Activated CD4-positive, alpha-beta T cell treated with anti-CD3 and anti-CD28 coated beads for 36 hours (primary cell): ENCODE measurements at places on chromosomes 3 and 15.

- no peak for DNase-seq
Observed at GRCh38 chr15:50256188-50257041, 9.1 kb downstream of the HDC start.

- DNase-seq = no peak
Observed at GRCh38 chr15:69320977-69321554, 22.4 kb downstream of the PAQR5 start.

- no peak for DNase-seq
Observed at GRCh38 chr15:66298803-66299251, 5.5 kb downstream of the DIS3L start.

DNA sequence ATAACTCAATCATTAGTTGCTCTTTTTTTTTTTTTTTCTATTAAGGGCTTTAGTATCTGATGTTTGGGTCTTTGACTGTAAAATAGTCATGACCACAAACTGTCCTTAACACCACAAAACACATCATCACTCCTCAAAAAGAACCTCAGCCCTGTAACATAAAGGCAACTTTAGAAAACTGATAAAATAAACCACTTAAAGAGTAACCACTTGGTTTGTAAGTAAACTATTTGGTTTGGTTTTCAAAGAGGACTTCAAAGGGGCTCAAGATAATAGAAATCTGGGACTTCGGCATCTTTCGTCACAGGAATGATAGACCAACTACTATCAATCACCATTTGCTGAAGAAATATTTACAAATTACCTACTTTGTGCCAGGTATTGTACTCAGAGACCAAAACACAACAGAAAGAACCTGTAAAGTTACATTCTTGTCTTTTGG, 167.8 kb downstream of the FOXP1 start:
- DNase-seq = no peak

- DNase-seq = no peak
Observed at GRCh38 chr3:151439652-151440125, 21.2 kb downstream of the IGSF10 start.

GRCh38 chr3:58035524-58036255, 27.5 kb downstream of the FLNB start:
- DNase-seq = no peak

GRCh38 chr3:39657075-39657474, 152.3 kb upstream of the MYRIP start:
- DNase-seq = no peak

DNA sequence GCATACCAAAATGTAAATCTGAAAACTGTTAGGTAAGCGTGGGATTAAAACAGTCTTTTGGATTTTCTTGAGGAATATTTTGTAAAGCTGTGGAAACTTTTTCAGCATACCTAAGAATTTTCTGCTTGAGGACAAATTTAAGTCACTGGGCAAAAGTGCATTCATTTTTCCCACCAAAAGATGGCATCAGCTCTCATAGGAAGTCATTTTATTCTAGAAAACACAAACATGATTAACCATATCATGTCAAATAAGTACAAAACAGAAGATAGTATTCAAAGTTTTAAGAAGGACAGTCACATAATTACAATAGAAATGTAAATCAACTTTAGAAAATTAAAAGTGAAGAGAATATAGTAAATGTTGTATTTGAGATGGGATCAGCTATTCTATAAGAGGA, 63.5 kb downstream of the SLC49A4 start:
- no peak for DNase-seq
